Stimulated activated CD4-positive, alpha-beta T cell treated with anti-CD3 and anti-CD28 coated beads, TNF-alpha, amount 100 ng/mL, for 24 hours (primary cell): ENCODE measurements at places on chromosomes 5 and 9.

- DNase-seq, result no peak
These were observed 51.1 kb downstream of the CCNH start for GRCh38 chr5:87361536-87362213.

DNA sequence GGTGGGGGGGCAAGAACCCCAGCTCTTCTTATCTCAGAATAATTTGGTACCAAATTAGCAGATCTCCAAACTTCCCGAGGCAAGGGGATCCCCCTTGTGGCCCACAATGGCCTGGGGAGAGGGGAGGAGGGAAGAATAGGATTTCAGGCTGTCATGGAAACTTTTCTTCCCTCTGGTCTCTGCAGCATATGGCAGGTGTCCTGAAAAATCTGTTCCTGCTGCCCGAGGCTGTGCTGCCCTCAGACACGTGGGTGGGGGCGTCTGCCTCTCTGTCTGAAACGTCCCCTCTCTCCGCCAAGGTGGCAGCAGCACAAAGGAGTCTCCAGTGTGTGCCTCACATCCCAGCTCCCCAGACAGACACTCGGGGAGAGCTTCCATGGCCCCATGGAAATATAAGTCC lies 34.0 kb downstream of the CCNJL start:
- DNase-seq, result no peak

GRCh38 chr9:526904-527591 lies 312.4 kb downstream of the DOCK8 start:
- no peak for DNase-seq

DNA sequence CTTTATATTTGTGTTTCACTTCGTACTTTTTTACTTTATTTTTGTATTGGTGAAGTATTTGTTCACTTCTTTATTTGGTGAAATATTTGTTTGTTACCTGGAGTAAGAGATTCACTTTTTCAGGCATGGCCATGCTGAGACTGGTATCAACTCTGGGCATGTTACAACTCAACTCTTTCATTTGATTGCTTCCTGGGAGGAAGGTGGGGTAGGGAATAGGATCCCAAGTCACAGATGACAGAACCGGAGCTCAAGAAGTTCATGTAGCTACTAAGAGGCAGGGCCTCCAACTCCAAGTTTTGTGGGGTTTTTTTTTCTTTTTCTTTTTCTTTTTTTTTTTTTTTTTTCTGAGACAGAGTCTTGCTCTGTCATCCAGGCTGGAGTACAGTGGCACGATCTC lies 6.1 kb upstream of the ADGRD2 start:
- DNase-seq, result no peak

DNA sequence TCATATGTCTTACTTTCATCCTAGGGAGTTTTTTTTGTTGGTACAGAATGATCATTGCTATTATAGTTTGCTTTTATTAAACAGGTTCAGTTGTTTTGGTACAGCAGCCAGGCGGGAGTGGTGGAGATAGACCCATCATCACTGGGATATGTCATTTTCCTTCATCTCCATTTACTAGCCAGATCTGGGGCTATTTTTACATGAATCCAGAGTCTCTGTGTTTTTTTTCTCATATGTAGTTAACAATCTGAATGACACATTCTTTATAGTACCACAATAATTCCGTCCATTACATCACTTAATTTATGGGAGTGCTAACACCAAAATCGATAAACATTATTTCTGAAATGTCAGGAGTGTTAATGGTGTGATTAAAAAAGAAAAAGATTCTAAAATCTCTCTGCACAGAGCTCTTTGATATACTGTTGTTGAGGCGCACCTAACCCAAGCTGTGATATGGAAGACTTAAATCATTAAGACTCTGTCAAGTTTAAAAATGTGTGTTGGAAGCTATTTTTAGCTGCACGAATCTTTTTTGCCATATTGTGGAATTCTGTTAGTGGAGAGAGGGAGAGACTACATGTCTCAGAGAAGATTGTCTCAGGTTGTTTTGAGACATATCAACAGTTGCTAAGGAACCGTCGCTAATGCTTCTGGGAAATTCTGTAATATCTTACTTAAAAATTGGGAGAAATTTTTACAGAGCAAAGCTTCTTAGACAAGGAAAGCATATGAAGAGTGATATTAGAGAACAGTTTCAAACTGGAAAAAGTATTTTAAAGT lies 59.6 kb downstream of the RPS23 start:
- DNase-seq, result no peak
